ENCODE measurements at places on chromosomes 5 and 9.

- DNase-seq: no peak
Observed at GRCh38 chr9:19239955-19240354, 9.5 kb downstream of the DENND4C start.

- no peak for DNase-seq
Observed at GRCh38 chr5:14167211-14167845, 24.2 kb downstream of the TRIO start.

DNA sequence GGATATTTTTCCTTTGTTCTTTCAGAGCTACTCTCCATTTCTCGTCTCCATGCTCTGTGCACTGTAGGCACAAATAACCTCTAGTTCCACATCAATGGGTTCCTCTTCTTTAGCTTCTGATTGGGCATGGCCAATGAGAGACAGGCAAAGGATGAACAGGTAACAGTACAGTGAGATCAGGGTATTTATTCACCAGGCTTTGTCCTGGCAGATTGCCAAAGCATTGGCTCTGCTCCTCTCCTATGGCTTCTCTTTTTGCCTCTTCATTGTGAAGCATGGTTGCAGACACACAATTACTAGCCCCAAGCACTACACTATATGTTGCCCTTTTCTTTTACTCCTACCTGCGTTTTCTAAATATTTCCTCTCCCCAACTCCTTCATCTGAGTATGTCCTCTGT lies 215.1 kb upstream of the ARRDC3 start:
- DNase-seq: no peak

- no peak for DNase-seq
Observed at GRCh38 chr9:133794016-133794760, 56.0 kb upstream of the SARDH start.

DNA sequence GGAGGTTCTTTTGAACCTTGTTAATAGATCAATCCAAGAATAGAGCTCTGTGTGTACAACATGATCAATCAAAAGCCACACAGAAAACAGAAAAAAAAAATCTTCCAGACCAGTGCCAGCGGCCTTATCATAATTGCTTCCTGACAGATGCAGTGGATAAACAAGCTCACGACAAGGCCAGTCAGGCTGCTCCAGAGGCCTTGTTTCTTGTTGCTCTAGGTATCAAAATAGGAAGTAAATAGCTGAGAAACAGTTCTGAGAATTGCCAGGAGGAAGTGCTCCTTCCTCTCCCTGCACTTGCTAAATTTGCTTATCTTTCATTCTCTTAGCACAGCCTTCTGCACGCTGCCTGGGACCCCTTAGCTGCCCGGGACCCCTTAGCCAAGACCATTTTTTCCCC lies 199.0 kb upstream of the TARS1 start:
- DNase-seq: no peak

- DNase-seq: no peak
Observed at GRCh38 chr9:132673355-132673754, 3.1 kb downstream of the GTF3C4 start.

DNA sequence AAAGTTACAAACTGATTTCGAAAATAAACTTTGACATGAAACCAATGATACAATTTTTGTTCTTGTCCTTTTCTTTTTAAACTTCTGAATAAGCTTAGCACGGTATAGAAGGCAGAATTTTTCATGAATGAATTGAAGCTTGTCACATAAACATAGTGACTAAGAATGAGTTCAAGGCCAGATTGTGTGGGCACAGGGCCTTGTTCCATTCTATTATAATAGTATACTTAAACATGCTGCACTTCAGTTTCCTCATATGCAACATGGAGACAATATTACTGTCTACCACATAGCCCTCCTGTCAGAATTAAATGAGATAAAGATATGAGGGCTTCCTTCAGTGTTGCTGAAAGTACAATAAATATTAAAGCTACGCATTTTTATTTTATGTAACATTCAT lies 204.2 kb upstream of the HAPLN1 start:
- DNase-seq: no peak

DNA sequence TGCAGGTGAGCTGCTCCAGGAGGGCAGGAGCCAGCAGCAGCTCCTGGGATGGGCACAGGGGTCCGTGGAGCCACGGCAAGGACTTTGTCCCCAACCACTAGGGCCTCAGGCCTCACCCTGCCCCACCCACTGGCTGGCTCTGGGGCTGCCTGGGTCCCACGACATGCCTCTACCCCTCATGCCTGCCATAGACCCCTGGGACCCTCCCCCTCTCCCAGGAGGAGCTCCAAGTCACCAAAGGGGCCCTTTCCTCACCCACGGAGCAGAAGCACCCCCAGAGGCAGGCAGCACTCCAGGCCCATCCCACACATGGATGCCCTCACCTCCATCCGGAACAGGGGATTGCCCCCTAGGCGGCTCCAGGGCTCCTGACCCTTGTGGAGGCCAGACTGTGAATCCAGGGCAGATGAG lies 6.5 kb downstream of the ABCA2 start:
- no peak for DNase-seq

- no peak for DNase-seq
Observed at GRCh38 chr5:151800532-151800931, 28.8 kb downstream of the G3BP1 start.

GRCh38 chr9:99392986-99393385 lies 170.9 kb downstream of the SEC61B start:
- DNase-seq: no peak

DNA sequence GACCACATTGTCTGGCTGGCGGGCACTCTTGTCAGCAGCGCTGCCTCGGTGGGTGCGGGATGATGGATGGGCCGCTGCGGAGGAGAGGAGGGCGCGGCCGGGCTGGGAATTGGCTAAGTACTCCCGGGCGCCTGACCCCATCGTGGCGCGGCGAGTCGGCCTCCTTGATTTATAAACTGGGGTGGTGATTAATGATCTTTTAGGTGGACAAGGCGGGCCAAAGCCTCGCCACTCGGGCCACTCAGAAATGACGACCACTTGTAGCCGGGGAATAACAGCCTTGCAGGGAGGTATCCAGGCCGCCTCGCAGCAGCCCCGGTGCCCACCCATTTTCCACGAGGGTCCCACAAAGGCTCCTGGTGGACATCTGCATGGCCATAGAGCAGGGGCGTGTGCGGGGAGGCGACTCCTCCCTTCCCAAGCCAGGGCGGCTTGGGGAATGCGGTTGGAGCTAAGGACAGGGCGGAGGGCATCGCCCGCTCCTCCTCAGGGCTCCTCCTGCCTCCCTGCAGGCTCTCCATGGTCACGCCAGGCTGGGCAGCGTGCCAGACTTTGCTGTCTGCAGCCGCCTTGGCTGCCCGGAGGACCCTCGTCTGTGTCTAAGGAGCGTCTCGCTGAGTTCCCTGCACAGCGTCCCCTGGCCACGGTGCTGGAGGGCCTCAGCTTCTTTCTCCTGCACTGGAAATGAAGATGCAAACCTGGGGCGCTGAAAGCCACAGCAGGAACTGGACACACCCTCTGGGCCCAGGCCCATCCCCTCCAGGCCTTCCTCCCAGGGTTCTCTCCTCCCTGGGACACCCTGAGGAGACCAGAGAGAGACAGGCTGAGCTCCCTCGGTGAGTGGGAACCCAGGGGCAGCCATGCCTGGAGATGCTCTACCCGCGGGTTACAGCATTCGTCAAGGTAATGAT lies 287.4 kb upstream of the IRX4 start:
- no peak for DNase-seq

DNA sequence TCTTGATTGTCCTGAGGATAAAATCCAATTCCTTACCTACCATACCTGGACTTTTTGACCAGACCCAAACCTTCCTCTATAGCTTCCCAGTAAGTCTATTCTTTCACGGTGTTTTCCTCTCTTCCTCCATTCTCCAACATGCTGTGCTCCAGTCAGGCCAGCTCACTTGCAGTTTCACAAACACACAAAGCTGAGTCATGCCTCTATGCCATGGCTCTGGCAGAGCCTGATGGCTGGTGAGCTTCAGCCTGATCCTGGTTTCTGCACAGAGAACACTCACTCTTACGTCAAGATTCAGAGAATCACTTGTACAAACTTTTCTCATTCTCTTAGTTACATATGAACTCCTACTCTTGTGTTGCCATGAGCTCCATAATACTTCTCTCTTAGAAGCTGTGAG lies 27.7 kb upstream of the PAX5 start:
- no peak for DNase-seq

DNA sequence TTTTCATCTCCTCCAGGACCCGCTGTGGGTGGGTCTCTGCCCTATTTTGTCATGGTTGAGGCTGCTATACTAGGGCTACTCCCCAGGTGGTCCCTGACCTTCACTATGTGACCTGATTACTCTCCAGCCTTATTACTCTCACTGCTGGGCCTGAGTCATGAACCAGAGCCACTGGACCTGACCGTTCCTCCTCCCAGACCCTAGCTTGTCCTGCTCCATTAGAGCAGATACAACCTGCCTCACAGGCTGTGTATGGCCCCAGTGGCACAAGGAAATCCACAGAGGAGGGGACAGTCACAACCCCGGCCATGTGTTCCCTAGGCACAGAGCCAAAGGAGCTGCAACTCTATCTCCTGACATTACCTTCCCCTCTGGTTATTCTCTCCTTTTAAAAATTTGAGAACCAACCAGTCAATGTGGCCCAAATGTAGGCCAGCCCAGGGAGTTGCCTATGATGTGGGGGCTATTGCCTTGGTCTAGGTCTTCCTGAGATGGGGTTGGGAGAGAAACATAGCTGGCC lies 96.0 kb upstream of the FSTL4 start:
- no peak for DNase-seq

DNA sequence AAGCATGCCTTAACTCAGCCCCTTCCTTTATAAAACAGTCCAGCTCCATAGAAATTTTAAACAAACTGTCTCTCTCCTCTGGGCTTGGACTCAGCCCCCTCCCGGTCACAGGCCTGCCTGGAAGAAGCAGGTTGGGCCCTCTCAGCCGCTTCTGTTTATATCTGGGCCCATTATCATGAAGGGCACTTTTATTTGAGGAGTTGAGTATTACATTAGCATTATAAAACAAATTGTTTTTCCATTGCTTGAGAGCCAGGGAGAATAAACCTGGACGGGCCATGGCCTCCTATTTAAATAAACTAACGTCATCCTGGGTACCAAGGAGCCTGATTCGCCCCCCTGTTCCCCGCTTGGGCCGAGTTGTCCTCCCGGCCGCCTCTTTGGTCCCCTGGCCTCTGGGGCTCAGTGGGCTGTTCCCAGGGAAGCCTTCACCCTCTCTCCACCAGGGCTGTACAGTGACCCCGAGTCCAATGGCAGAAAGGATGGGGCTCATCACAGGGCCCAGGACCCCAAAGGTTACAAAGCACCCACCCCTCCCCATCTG lies 13.2 kb downstream of the IRX2 start:
- DNase-seq: no peak

- DNase-seq: no peak
Observed at GRCh38 chr5:83947763-83948162, 227.1 kb upstream of the HAPLN1 start.

- DNase-seq: no peak
Observed at GRCh38 chr5:156121234-156121633, 205.7 kb upstream of the SGCD start.

GRCh38 chr5:122297587-122298298 lies 14.3 kb upstream of the SNCAIP start:
- no peak for DNase-seq

DNA sequence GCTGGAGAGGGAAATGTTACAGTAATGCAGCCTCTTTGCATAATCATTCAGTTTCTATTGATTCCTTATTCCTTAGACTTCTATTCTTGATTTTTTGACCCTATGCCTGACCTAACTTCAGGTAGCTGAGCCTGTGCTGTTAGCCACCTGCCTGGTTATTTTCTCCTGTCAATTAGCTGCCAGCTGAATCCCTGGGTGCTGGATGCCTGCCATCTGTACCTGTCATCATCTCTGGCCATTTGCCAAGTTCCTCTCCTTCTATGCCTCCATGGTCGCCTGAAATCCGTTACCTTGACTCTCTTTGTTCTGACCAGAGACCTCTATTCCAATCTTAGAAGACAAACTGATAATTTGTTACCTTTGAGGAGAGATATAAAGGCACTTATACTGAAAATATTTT lies 178.3 kb downstream of the CAVIN4 start:
- no peak for DNase-seq

DNA sequence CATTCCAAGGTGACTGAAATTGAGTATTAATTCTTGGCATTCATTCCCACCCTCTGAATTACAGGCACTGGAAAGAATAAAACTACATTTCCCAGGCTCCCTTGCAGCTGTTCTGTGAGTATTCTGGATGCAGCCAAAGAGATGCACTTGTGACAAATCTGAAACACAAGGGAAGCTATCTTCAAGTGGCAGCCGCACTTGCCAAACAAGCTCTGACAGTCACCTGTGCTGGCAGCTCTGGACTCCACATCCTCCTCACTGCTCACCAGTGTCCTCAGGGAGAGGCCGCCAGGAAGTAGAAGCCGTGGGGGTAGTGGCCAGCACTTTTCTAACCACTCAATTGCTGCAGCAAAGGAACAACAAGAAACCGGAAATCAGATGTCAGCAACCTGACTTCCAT lies 275.0 kb downstream of the NR2F1-AS1 start:
- no peak for DNase-seq

DNA sequence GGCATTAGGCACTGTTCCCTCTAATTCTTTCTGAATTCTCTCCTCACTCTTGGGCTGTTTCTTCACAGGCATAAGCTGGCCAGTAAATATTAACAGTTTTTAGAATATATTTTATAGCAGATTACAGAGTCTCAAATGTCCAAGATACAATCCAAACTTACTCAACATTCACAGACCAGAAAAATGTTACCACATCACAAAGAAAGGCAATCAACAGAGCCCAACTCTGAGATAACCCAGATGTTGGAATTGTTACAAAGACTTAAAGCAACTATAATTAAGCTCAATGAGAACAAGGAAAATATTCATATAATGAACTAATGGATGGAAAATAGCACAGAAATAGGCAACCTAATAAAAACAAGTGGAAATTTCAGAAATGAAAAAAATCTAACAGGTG lies 401.1 kb upstream of the RGMB start:
- no peak for DNase-seq

DNA sequence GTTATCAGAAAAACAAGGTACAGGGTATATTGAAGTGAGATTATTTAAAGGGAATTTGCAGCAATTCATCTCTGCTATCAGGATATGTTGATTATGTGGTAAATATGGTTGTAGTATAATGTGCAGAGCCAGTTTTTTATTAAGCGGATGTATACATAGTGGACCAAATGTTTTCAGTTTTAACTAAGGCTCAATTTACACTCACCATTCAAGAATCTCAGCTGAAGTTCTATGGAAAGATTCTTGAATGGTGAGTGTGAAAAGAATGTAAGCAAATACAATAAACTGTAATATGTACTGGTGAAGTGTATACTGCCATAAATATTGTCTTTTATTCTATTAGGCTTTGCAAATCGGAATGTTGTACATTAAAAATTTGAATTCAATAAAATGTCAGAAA lies 895.9 kb upstream of the CDH10 start:
- no peak for DNase-seq

DNA sequence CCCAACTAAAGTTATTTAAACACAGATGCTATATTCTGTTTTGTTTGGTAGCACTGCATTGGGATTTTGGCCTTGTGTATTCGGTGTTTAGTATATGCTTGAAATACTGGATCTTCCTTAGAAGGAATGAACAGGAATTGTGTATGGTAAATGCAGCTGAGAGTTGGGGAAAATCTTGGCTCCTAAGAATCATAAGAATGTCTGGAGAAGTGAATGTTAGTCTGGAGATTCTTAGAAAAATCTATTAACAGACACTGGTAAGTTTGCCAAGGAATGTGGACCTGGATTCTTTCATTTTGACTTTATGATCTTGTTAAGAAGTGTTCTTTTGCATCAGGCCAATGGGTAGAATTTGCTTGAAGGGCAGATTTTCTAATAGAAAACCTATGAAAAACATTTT lies 38.9 kb downstream of the SNX30 start:
- DNase-seq: no peak

GRCh38 chr5:20323323-20323722 lies 335.3 kb upstream of the CDH18 start:
- DNase-seq: no peak
